Activated naive CD8-positive, alpha-beta T cell treated with anti-CD3 and anti-CD28 coated beads, Interleukin-2, amount 10 ng/mL, durations not matched to agents 7 days and 5 days (primary cell): ENCODE measurements at places on chromosomes 3 and 15. TPM values are rescaled to one million over a fixed set of nuclear protein-coding genes. Genes with fewer than 3 reads are reported as not detected.

Gene CCDC174
- total RNA-seq = 28.3 TPM

Gene CHCHD4
- total RNA-seq = 11.9 TPM

Gene DNAH12
- 0.20 TPM for total RNA-seq

Gene AMOTL2
- not detected for total RNA-seq

Gene ATP13A5
- total RNA-seq = not detected

Gene GOLGA6D
- not detected for total RNA-seq

Gene ROPN1B
- total RNA-seq = not detected

DNA sequence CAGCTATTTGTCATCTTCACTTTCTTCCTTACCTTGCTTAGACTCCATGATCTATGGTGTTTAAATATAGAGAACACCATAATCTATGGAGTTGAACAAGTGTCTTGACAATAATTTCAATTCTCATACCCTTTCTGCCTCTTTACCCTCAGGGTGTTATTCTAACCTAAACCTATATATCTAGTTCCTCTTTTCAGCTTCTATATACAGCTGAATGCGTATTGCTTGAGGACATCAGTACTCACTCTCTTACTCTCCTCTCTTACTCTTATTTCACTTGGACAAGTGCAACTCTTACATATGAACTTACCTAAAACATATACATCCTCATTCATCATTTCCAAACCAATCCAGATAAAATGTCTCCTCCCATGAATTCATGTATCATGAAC lies 187.1 kb downstream of the RAP2B start:
- no peak for DNase-seq

DNA sequence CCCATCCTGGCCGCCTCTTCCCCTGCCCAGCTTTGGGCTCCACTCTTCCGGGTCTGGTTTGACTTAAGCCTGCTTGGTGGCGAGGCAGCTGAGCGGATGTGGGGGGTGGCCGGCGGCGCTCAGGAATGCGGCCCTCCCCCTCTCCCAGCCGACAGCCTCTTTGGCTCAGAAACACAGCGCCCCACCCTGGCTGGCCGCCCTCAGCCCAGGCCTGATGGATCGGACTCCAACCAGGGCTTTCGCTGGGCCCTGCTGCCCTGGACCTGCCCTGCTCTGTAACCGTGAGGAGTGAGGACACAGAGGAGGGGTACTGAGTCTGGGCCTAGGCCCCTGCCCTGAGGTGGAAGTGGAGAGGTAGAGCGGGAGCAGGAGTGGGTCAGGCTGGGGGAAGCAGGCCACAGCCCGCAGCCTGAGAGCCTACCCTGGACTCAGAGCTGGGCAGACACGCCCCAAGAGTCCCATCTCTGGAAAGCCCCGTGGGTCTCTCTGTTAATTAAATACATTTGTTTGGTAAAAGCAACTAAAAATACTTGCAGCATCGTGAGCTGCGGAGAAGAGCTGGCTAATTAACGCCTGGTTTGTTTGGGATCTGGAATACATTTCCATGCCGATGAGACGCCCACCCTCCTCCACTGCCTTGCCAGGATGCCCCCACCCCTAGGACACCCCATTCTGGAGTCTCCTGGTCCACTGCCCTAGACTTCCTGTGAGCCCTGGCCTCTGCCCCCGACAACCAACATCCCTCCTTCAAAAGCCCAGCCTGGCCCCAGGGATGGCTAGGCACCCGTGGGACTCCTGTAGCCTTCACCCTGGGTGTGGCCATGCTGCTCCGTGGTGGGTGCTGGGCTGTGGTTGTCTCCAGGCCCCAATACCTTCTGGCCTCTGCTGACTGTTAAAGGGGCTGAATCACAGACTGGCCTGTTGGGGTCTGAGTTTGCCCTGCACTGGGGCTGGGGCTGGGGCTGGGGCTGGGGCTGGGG lies 19.6 kb downstream of the PLXNA1 start:
- DNase-seq = no peak

- DNase-seq = peak; percentile 83
These were observed 2.3 kb upstream of the HAPLN3 start for GRCh38 chr15:88897456-88898194.

- DNase-seq = no peak
These were observed 1.4 kb upstream of the BCL6 start for GRCh38 chr3:187746442-187747281.

GRCh38 chr3:14602006-14602803 lies 49.4 kb upstream of the CCDC174 start:
- DNase-seq = no peak

- no peak for DNase-seq
These were observed 219.0 kb downstream of the SHQ1 start for GRCh38 chr3:72629191-72629631.

DNA sequence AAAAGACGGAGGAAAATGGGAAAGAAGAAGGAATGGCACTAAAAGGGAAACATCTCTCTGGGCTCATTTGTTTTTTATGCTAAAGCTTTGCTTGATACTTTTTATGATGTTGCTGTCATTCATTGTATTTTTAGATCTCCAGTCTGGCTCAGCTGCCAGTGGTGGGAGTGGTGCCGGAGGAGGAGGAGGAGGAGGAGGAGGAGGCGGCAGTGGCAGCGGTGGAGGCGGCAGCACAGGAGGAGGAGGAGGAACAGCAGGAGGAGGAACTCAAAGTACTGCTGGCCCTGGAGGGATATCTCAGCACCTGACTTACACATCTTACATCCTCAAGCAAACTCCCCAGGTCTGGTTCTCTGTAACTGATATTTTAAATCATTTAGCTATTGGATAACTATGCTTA lies 49.6 kb downstream of the MAP6D1 start:
- no peak for DNase-seq

GRCh38 chr3:98788651-98789050 lies 25.5 kb downstream of the ST3GAL6 start:
- no peak for DNase-seq

GRCh38 chr3:194224471-194225417 lies 88.8 kb downstream of the HES1 start:
- no peak for DNase-seq

DNA sequence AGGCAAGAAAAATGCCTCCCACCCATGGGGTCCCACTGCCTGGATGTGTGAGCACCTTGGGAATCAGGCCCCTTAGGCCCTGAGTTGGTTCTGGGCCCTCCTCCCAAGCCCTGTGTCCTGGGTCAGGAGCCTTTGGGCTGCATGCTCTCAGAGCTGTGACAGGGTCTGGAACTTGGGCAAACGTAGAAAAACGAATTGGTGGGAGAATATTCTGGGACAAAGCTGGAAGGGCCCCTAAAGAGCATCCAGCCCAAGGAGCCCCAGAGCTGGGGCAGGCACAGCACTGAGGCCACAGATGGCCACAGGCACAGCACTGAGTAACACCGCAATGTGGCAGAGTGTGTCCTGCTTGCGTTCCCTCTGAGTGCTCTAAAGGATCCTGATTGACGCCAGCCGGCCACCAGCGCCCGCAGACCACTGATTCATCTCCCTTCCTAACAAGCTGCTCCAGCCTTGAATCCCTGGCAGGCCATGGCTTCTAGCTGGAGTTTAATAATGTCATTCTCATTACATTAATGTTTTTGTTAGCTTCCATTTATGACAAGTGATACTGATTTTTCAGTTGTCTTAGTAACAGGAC lies 18.6 kb upstream of the SEC13 start:
- no peak for DNase-seq

DNA sequence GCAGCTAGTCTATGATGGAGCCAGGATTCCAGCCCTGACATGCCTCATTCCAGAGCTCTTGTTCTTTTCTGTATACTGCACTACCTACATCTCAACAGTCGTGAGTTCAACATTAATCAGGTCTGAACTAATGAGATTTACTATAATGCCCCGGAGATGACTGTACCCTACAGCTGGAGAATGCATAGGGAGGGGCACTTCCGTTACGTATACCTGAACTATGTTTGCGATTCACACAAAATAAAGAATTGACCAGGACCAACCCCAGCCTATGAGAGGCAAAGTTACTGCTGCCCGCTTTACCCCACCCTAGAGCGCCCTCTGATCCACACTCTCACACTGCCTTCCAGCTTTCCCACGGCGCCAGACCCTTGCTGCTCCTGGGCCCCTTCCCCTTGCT lies 97.0 kb downstream of the IGF2BP2 start:
- no peak for DNase-seq

DNA sequence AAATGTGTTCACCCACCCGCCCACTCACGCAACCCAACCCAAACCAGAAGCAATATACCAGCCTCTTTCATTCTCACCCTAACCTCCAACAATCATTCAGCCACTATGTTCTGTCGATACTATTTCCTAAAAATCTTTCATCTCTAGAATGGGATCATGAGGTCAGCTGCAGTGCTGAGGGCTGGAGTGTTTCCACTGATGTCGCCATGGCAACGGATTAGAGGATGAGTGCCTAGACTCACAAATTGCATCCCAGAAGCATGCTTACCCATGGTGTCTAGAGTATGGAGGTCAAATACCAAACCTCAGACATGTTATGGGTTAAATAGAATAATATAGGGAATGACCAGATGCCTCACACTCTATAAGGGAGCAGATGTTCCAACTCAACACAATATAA lies 138.5 kb downstream of the GABRB3 start:
- no peak for DNase-seq

DNA sequence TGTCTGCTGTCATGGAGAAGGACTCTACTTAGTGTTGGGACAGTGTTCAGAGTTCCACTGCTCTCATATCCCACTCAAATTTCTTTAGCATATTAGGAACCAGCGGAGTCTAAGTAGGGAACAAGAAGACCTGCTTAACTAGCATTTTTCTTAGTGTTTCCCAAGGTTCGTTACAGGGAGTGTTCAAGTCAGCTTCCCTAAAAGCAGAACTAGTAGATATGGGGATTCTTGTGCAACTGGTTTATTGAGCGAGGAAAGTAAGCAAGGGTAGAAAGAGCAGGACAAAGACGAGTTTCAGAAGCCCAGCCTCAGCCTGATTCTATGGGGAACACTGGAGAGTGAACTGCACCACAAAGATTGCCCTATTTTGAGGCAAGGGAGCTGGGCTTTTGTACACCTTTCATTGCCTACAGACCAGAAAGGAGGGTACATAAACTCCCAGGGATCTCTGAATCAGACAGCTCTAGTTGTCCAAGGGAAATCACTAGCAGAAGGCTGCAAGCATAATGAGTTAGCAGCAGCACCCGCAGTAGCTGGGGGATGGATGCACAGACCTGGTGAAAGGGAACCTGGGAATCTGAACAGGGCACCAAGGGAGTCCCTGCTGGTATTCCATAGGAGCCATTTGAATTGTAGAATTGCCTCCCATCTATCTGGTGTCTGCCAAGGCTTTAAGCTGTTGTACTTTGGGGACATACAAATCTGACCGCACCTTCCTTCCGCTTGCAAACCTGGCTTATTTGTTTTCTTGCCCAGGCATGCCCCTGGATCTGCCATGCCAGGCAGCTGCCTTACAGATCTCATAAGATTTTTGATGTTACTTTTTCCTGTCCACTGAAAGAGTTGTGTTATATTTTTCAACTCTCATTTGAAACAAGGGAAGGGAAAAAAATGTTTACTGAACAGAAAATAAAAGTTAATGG lies 15.1 kb downstream of the CMTM7 start:
- no peak for DNase-seq
